ENCODE measurements at places on chromosomes 2 and 18.

GRCh38 chr2:239255218-239255617 is 145.6 kb downstream of the HDAC4 start:
- DNase-seq, result no peak

- no peak for DNase-seq
These were observed 298.0 kb downstream of the TRIB2 start for GRCh38 chr2:13014783-13015182.

DNA sequence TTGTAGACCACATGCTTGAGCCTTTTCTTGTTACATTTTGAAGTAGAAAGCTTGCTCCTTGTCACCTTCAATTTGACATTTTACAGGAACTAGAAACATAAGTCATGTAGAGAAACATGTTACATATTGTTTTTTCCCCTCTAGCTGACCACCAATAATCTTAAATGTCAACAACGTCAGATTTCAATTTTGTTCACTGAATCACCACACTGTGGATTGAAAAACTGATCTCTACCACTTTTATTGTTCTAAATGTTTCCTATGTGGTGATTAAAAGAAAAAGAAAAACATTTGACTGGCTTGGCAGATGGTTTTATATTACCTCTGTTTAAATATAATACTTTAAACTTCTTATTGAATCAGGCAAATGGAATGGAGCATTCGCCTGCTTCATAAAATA is 87.7 kb downstream of the DSEL start:
- DNase-seq, result no peak

DNA sequence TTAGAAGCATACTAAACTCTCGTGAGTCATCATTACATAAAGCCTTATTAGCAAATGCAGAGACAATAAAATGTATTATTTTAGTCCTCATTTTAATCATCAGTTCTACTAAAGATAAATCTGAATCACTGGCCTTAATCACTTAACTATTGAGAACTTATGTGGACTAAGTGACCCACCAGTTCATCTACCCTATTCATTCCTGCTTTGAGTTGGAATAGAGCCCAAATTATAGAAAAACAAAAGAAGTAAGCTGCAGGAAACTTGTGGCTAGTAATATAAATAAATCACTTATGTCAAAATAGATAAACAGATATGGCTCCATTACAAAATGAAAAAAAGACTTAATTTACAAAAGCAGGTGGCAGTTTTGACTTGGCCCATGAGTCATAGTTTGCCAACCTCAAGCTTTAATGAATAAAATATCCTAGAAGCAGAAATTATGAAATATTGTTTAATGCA is 851.8 kb upstream of the CRIM1 start:
- DNase-seq, result no peak

DNA sequence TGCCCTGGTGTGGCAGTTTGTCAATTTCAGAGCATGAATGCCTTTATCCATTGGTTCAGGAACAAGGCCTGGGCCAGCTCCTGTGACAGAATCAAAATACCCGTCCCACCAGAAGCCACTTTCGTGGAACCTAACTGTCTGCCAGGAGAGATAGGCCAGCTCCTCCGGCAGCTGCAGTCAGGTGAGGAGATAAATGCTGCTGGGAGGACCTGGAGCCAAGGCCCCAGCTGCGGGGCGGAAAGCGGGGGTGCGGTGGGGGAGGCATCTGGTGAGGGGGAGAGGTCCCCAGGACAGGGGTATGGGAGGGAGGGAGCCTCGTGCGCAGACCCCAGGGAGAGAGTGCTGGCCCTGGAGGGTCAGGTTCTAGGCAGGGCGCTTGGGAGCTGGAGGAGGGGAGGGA is 4.4 kb upstream of the ASB1 start:
- no peak for DNase-seq

All from CD4-positive, alpha-beta T cell treated with Interferon alpha-2 for 1 hour (primary cell).